ENCODE measurements at places on chromosomes 6 and 20.

- no peak for DNase-seq
Measured at GRCh38 chr6:157881342-157881741, 58.3 kb downstream of the SNX9 start.

GRCh38 chr6:149925974-149926777, 3.3 kb upstream of the RAET1G start:
- DNase-seq = peak; percentile 93

DNA sequence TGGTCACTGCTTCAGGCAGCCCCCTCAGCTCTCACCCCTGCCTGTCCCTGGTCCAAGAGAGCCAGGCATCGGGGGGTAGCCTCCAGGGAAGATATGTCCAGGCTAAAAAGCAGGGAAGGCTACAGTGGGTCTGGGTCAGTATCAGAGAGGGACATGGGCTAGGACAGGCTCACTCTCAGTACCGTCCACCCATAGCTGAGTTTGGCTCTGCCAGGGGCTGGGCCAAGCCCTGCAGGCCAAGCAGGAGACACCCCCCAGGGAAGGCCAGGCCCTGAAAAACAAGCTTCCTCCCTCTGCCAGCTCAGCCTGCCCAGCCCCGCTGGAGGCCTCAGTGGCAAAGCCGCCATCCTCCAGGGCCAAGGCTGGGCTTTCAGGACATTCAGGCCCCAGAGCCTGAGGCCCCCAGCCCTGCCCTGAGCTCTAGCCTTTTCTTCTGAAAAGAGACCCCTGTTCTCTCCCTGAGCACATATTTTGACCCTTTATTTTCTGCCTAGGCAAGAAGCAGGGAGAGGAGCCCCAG, 28.6 kb upstream of the TGM2 start:
- peak; percentile 76 for DNase-seq

- DNase-seq = no peak
Measured at GRCh38 chr20:9518576-9519175, 4.3 kb downstream of the LAMP5 start.

GRCh38 chr6:106910999-106911949, 63.3 kb downstream of the CD24 start:
- no peak for DNase-seq

All from mesenteric fat pad (tissue), 1 donor.